ENCODE measurements at places on chromosomes 2 and 18. TPM values are rescaled to one million over a fixed set of nuclear protein-coding genes. Genes with fewer than 3 reads are reported as not detected.

Gene EMX1
- total RNA-seq: 0.20 TPM

Gene SLC23A3
- total RNA-seq: 2.8 TPM

Gene IL36B
- not detected for total RNA-seq

Gene PLCL1
- total RNA-seq: 0.23 TPM

Gene KANSL3
- total RNA-seq: 18.5 TPM

Gene ANKRD30B
- not detected for total RNA-seq

Gene APCDD1
- 0.58 TPM for total RNA-seq

Gene GREB1L
- 4.3 TPM for total RNA-seq

Gene RAPGEF4
- 12.8 TPM for total RNA-seq

Gene IL37
- not detected for total RNA-seq

Gene CREB1
- total RNA-seq: 15.1 TPM

Gene TMEFF2
- total RNA-seq: not detected

Gene UGP2
- total RNA-seq: 303 TPM

Gene LDLRAD4
- total RNA-seq: 41.9 TPM
